T-helper 22 cell (primary cell): ENCODE measurements at places on chromosomes 7 and 10.
A peak's percentile ranks its signal among the peaks of the same experiment; 100 is the strongest.

DNA sequence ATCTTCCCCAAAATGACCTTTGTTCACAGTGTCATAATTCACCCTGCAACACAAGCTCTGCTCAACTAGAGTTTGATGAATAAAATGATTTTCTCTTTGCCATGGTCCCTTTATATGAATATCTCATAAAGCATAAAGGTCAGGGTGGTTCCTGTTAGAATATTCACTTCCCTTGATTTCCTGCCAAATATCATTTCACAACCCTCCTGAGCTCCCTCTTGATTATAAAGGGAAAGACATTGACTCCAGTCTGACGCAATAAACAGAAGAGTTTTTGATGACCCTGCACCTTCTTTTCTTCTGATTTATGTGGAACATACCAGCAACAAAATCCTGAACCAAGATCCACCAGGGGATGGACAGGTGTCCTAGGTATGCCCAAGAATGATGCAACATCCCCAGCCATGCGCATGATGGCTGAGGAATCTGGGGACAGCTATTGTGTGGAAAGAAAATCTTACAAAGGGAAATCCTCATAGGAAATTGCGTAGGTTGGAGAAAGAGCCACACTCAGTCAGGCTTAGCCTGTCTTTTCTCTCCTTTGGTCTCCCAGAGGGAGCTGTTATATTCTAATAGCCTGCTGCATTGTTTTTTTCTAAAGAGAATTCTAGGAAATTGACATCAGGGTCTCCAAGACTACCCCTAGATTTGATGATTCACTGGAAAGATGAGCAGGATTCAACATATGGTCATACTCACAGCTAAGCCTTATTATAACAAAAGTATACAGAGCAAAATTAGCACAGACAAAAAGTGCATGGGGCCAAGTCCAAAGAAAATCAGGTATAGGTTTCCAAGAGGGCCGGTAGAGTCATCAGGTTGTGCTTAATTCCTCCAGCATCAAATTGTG is 18.8 kb downstream of the IFIT3 start:
- DNase-seq, result no peak

DNA sequence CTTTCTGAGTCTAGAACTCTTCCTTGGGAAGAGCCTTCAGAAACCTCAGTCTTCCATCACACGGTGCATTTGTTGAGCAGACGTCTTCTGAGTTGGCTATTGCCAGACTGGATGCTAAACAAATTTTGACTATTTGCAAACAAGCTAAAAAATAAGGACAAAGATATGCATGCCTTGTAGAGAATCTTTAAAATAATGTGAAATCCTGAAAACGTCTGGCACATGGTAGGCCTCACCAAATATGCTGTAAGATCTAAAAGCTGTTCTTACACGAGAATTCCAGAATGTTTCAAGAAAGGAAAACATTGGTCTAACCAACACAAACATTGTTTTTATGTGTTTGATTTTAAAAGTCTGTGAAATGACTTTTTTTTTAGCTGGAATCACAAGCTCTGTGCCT is 11.3 kb downstream of the ZNF467 start:
- no peak for DNase-seq

DNA sequence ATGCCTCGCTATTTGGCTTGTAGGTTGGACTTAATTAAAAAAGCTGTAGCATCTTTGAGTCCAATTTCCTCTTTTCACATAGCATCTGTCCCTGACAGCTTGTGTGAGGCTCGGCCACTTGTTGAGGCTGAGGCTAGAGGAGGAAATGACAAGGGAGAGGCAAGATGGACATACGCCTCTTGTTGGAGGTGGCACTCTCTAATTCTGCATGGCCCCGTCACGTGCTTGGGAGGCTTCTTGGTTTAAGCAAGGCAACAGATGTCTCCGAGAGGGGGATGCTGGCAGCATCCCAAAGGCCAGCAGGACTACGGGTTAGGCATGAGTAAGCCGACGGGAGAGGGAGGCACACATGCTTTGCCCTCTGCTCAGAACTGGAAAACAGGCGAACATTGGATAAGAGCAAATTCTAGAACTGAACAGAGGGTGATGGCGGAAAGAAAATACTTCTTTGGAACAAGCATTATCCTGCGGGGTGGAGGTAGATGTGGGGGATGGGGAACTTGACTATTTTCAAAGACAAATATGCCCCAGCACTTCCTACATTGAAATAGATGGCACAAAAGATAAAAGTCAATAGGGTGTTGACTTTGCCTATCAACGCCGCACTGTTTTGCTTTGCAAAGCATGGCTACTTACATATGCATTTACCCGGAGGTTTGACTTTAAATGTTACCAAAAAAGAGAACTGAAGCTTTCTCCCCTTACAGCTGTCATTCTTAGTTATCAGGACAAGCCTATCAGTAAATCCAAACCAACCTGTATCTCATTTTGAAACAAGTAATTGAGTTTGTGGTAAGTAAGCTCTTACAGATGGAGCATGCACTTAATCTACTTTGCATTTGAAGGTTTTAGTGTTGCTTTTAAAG is 94.8 kb downstream of the CHN2 start:
- DNase-seq, result no peak

DNA sequence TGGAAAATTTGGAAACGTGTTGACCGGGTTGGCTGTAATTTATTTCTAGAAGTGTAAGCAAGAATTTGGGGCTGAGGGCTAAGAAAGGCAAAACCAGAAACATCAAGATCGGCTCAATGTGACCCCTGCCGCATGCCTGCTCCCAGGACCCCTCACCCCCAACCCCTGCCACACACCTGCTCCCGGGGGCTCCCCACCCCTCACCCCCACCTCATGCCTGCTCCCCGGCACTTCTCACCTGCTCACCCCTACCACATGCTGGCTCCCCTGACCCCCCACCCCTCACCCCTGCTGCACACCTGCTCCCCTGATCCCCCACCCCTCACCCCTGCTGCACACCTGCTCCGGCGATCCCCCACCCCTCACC is 19.0 kb upstream of the CFAP46 start:
- no peak for DNase-seq

- DNase-seq, result peak; percentile 31
Measured at GRCh38 chr10:110212119-110213006, 5.0 kb downstream of the MXI1 start.

DNA sequence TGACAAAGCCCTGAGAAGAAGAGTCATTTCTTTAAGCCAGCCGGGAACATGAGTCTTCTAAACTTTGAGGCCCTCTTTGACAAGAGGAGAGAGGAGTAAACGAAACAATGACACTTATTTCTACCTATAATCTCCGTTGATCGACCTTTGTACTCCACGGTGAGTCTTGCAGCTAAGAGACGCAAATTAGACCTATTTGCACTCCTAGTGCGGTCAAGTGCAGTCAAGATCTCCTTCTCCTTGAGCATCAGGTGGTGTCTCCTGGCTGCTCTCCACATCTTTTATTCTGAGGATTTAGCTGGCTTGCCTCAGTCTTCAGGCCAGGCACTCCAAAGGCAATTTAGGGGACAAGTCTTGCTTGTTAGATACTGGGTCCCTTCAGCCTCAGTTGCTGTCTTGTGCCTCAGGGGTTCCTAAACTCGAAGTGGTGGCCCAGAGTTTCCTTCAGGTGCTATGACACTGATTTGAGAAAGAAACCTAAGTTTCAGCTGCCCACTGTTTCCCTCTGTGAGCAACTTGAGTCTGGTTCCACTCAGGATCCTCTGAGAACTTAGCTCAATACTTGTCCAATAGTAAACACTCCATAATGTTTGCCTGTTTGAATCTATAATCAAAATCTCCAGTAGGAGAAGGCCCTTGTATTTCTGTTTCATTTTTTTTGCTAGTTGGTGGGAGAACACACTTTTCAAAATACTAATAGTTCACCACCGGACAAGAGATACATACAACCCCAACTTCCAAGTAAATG is 312.9 kb downstream of the RNLS start:
- no peak for DNase-seq

DNA sequence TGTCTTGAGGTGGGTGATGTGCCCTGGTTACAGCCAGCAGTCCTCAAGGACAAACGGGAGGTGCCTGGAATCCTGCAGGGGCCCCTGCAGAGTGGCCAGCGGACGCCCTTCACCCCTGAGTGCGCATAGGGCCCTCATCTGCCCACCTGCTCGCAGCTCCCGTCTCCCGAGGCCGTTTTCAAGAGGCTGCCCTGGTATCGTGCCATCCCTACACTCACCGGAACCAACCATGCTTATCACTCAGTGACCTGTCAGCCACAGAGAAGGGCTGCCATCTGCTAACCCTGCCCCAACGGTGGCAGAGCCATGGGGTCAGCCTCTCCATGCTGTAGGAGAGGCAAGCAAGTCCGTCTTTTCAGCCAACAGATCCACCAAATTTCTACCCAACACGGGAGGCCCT is 122.0 kb downstream of the FAM53B start:
- DNase-seq, result no peak

DNA sequence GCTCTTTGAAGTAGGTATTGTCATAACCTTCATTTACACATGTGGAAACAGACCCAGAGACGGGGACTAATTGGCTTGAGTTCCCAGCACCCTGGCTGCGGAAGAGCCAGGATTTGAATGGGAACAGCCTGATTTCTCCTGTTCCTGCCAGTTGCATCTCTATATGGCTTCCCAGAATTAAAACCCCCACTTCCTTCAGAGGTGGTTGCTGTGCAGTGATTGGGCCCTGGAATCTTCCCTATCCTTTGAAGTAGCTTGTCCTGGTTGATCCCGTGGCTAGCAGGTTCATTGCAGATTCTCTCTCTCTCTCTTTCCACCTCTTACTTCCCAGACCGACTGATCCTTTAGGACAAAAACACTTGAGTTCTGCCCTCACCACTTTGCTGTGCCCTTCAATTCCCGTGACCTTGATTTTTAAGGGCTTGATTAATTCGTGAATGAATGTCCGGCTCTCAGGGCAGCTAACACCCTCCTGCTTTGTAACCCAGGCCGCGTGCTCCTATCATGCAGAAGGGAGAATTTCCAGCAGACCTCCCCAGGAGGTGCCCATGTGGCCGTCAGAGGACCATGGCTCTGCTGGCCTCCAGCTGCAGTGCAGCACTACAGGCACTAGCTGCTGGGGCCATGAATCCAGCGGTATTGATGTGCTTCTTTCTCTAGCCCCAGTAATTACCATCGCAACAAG is 120.6 kb upstream of the AGK start:
- DNase-seq, result no peak

DNA sequence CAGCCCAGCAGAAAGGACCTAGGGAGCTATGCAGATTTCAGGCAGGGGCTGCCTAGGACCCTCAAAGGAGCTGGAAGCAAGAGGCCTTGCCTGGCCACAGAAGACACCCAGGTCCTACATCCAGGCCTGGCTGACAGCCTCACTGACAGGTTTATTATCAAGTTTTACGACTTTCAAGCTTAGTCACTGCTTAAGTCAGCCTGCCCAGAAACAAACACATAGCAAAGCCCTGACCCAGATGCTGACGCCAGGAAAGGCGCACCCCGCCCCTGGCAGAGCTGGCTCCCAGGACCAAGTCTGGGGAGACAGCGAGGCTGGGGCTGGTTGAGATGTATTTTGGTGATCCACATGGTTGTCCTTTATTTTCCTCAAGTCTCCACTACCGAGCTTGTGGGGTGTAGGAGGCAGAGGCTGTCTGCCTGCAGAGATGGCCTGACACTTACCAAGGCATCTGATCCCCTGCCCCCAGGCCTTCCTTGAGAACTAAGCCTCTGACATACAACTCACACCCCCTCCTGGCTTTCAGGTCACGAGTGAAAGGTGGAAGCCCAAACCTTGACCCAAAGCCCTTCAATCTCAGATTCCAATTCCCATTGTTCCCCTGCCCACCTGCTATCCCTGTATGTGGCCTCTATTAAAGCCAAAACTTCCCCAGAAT is 80.7 kb upstream of the EMX2 start:
- no peak for DNase-seq
